ENCODE measurements at places on chromosomes 6 and 20.

GRCh38 chr20:60256811-60257210, 298.6 kb downstream of the CDH26 start:
- no peak for DNase-seq

DNA sequence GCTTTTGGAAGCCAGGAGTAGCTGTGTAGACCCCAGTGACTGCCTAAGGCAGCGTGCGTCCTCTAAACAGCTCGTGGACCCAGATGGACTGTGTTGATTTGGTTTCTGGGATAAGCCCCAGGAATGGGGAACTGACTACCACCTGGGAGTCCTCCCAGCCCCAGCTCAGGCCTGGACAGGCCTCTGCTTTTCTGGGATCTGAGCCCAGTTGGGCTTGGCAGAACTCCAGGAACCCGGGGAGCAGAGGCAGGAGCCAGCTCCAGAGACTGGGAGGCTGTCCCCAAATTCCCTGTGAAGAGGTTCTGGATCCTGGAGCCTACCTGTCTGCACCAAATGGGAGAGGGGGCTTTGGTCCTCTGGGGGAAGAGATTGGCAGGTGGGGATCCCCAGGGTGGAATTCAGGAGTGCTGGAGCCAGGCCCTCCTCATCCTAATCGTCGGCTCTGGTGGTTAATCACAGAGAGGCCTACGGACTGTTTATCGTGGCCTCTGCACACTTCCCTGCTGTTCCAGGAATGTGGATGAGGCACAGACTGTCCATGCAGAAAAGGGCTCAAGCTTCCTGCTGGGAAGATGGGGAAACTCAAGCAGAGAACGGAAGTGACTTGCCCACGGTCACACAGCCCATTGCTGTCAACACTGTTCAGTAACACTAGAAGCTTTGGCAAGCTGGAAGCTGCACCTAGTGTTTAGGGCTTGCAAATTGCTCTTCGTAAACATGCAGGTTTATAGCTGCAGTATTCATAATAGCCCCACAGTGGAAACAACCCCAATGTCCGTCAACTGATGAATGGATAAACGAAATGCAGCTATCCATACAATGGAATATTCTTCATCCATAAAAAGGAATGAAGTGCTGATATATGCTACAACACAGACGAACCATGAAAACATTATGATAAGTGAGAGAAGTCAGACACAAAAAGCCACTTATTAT, 100.6 kb downstream of the KCNB1 start:
- no peak for DNase-seq

DNA sequence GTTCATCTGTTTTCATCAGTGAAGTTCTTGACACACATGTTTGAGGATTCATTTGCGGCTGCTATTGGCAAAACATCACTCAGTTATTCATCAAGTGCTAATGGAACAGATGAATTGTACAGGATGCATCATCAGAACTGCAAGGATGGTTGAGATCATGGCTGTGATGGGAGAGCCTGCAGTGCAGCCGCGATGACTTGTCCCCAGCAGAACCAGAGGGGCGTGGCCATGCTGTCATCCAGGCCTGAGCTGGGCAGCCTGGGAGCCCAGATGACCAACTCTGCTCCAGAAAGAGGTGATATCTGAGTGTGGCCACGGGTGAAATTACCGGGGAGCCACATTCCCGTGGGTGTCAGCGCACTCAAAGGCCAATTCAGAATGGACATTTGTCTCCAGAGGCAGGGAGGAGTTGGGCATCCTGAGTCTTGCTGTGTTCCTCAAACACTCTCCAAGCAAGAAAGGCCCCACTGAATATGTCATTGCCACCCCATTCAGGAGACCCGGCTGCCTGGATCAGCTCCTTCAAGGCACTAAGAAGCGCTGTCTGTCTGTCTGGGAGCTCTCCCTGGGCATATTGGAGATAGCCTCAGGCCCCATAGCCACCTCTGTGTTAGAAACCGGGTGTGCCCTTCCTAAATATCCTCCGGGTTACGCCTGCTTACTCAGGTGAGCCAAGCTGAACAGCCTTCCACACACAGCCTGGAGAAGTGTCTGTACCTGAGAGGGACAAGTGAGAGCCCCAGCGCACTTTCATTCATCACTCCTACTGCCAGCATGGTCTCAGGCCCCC, 66.7 kb downstream of the SYNDIG1 start:
- no peak for DNase-seq

DNA sequence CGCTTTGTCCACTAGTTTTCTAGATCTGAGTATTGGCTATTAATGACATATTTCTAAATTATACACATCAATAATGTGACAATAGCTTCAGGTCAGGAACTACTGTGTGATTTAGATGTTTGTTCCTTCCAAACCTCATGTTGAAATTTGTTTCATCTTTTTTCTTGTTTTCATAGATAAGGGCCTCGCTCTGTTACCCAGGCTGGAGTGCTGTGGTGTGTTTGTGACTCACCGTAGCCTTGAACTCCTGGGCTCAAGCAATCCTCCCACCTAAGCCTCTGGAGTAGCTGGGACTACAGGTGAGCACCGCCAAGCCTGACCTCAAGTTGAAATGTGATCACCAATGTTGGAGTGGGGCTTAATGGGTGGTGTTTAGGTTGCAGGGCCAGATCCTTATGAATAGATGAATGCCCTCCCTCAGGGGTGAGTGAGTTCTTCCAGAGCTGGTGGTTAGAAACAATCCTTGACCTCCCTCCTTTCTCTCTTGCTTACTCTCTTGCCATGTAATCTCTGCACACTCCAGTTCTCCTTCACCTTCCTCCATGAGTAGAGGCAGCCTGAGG, 5.9 kb upstream of the NQO2 start:
- no peak for DNase-seq

DNA sequence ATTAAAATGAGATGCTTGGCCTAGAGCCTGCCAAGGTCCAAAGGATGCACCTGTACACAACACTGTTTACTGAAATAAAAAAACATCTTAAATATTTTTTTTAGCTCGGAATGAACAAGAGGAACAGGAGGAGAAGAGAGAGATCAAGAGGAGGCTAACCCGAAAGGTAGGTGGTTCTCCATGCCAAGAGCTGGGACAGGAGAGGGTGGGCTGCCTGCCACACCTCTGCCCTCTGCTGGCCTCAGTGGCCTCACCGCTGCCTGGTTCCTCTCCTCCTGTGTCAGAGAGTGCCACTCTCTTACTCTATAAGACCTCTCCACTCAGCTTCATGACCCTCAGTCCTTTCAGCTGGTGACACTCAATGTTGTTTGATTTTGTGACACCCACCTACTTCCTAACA, 50.2 kb downstream of the TBC1D7 start:
- no peak for DNase-seq

DNA sequence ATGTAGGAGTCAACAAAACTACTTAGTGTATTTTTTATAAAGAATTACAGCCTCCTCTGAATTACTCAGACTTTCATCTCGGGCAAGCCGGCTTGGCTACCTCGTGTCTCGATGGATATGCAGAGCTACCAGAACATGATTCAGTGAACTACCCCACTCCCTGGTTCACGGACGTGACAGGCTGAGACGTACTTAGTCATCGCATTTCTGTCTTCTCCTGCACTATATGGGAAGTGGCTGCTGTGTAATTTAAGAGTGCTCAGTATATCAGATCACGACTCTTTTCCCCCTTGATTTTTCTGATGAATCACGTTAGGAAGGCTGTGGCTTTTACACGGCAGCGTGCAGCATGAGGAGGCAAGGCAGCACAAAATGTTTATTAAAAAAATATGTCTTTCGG, 302.7 kb upstream of the ZFP64 start:
- peak; percentile 83 for DNase-seq

DNA sequence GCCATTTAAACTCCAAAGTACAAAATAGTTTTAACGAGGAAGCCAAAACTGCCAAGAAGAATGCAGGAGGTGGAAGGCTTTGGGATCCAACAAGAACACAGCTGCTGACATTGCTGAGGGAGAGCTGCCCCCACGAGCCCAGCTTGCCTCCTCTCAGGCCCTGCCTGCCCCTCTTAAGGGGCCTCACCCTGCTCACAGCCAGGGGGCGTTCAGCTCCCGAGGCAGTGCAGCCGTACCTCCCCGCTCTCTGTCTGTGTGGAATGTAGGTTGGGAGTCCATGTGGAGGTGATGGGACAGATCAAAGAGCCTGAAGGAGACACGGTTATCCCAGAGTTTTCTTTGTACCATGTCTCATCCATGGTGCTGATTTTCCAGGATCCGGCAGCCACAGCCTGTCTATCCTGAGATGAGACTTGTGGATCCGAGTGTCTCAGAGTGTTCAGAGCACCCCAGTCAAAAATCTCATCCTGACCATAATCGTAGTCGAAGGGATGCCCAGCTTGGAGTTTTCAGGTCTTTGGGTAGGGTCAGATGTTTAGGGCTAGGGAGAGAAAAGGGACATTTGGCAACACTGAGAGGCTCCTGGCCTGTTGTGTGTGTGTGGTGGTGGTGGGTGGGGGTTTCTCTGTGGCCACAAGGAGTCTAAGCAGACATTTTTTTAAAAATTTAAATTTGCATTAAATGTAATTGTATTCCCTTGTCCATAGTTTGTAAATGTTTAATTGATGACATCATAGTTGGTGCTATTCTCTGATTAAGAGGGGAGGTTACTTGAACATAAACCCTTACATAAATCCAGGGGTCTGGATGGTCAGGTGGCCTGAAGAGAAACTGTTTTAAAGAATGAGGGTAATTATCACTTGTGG, 111.4 kb upstream of the CLDN20 start:
- DNase-seq, result no peak

- DNase-seq, result no peak
Observed at GRCh38 chr6:64955435-64955848, 751.6 kb downstream of the EYS start.

DNA sequence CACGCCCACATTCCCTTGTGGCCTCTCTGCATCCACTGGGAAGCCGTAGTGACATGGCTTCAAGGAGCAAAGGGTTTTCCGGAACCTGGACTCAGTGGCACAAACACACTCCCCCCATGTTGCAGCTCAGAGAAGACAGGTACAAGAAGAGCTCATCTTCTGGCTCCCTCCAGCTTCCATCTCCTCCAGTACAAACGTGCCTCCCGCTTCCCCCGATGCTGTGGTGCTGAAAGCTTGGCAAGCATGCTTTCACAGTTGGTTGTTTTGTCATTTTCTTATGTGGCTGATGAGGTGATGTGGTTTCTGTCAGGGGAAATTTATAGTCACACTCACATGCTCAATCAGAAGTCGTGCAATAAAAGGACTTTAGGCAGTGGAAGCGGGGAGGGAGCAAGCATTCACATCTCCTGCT, 258.5 kb downstream of the KIF16B start:
- DNase-seq, result no peak

DNA sequence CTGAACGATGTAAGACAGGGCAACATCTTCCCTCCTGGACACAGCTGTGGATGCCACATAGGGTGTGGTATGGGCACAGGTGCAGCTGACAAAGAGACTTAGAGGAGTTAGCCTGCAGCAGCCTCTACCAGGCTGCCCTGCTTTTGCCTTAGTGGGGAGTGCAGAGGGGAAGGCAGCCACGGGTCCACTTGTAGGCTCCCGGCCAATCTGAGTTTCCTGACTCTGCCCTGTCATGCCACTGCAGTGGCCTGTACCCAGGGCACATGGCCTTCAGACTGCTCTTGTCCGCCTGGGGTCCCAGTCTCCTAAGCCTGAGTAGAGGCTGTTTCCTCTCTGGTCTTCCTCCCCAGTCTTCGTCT, 17.1 kb upstream of the CST9L start:
- DNase-seq, result no peak

- peak; percentile 18 for DNase-seq
Observed at GRCh38 chr20:13819885-13820645, 35.2 kb downstream of the NDUFAF5 start.

- no peak for DNase-seq
Observed at GRCh38 chr6:6395581-6396197, 75.2 kb upstream of the F13A1 start.

DNA sequence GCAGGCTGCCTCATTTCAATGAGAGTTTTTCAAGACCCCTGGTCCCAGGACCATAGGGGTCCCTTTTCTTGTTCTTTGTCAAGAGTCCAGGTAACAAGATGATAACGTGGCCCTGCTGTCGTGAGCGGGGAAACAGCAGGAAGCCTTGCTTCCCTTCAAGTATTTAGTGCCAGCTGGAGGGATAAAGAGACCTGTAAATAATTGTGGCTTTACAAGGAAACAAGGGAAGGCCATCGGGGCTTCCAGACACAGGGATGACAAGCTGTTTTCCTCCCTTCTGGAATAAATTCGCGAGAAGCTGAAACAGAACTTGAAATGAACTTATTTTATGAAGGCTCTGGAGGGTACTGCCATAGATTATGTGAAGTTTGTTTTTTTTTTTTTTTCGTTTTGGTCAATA, 163.2 kb downstream of the SYNDIG1 start:
- DNase-seq, result no peak

DNA sequence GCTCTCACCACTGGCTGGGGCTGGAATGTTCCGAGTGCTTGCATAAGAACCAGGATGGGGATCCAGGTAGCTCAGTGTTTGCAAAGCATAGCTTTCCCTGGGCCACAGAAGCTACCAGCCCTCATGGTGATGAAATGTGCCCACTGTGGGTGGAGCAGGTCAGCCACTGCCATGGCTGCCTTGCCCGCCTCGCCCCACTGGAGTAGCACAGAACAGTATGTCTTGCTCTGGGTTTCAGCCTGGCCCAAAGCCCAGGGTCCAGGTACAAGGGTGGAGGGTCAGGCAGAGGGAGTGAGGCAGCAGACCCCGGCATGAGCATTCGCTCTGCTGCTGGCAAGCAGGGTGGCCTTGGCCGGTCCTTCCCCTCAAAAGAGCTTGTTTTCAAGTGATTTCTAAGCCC, 34.7 kb downstream of the KCNK17 start:
- DNase-seq, result no peak

DNA sequence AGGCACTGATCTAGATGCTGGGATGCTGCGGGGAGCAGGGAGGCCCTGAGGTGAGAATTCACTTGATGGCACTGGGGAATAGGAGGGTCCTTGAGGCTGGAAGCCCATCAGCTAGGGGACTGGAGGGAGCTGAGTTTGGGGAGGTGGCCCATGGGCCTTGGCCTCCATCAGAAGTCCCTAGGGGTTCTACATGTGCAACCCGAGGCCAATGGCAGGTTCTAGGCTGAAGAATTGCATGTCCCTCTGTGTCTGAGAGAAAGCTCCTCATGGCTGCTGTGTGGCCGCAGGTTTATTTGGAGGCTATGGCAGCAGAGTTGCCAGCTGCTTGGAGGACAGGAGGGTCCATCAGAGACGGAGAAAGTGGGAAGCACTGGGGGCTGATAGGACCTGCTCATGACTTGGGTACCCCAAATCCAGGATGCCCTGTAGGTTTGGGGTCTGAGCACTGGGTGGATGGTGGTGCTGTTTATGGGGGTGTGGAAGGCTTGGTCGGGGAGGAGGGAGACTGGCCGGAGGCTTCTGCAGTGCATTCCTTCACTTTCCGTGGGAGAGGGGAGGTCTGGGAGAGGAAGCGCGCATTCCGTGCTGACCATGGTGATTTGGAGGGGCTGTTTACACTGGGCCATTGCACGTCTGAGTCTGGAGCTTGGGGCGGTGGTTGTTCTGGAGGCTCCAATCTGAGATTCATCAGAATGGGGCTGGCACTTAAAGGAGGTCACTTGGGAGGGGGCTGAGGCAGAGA, 24.8 kb upstream of the PHACTR3 start:
- no peak for DNase-seq
